Foreskin keratinocyte (primary cell): ENCODE measurements at places on chromosomes 2 and 18. TPM values are rescaled to one million over a fixed set of nuclear protein-coding genes. Genes with fewer than 3 reads are reported as not detected.

Gene GPBAR1
- 0.11 and 0.12 TPM in 2 replicates for polyA plus RNA-seq

Gene IL36RN
- polyA plus RNA-seq: 0.50 and 0.60 TPM in 2 replicates

Gene CDCA7
- 28.1 and 38.1 TPM in 2 replicates for polyA plus RNA-seq

Gene ETAA1
- polyA plus RNA-seq: 4.9 and 5.5 TPM in 2 replicates

Gene DNAJC5G
- not detected in 2 replicates for polyA plus RNA-seq

Gene GNLY
- not detected in 2 replicates for polyA plus RNA-seq

Gene ATOH8
- not detected in 2 replicates for polyA plus RNA-seq

Gene SKOR2
- polyA plus RNA-seq: not detected in 2 replicates

Gene SATB2
- 0.40 and 0.57 TPM in 2 replicates for polyA plus RNA-seq
